T-helper 17 cell (primary cell): ENCODE measurements at places on chromosomes 5 and 9.

DNA sequence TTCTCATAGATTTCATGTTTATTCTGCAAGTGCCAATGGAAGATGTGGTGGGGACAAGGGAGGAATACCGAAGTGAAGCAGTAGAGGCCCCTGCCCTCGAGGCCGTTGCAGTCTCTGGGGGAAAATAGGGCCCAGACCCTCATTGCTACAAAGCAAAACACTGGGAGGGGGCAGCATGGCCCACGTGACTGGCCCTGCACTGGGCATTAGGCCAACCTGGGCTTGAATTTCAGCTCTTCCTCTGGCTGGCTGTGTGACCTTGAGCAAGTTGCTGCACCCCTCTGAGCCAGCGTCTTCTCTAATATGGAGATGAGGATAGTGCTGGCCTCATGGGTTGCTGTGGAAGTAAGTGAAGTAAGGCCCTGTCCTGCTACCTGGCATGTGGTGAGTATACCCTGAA lies 709 bp upstream of the SYNPO start:
- no peak for DNase-seq

DNA sequence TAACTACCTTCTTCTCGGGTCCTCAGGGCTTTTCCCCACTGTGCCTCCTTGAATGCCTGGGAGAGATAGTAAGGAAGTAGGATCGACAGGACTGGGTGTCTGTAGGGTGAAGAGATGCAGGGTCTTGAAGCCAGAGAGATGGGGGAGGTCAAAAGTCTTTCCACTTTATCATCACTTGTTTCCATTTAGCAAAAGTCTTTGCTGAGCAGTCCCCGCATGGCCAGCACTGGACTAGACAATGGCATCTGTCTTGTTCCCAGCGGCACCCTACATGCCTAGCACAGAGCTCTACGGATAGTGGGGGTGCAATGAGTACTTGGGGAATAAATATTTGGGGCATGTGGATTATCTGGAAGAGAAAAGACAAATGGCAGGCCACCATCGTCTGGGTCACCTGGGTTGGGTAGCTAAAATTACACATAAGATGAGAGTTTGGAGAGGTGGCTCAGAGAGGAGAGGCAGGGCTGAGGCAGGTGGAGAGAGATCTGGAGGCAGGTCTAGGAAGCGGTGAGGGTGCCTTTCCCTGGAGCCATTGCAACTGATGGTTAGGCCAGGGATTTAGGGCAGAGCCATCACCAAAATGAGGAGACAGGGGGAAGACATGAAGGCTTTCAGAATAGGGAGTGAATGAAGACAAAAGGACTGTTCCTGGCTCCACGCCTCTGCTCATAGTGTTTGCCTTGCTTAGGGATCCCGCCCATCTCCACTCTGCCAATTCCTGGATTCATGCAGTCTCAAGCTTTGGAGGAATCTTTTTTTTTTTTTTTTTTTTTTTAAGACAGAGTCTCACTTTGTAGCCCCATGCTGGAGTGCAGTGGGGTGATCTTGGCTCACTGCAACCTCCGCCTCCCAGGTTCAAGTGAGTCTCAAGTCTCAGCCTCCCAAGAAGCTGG lies 250.8 kb upstream of the KLF4 start:
- DNase-seq: no peak

GRCh38 chr5:44336708-44337107 lies 52.5 kb downstream of the FGF10 start:
- no peak for DNase-seq

DNA sequence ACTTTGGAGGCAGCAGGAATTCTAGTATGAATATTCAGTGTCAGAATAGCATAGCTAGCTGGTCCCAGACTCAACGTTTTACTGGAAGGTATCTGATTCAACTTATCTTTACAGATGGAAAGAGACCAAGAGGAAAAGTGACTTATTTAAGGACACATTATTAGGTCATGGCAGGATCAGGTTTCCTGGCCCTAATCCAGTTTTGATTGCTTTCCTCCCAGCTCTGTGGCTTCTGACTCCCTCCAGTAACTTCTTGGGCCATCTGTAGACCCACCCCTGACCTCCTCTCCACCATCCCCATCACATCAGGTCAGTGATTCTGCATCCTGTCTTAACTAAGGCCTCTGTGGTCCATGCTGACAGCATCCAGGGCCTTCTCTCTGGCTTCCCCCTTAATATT lies 38.4 kb downstream of the SH3TC2 start:
- DNase-seq: no peak

GRCh38 chr9:115672477-115673316 lies 480.9 kb upstream of the PAPPA start:
- DNase-seq: no peak

- no peak for DNase-seq
Observed at GRCh38 chr9:137449081-137449844, 8.1 kb upstream of the ENTPD8 start.

GRCh38 chr5:59489551-59489950 lies 404.0 kb downstream of the PDE4D start:
- DNase-seq: no peak

- DNase-seq: no peak
Observed at GRCh38 chr5:172455511-172456061, 1.3 kb upstream of the SH3PXD2B start.

- DNase-seq: no peak
Observed at GRCh38 chr5:140674211-140674610, 835 bp upstream of the DND1 start.

- no peak for DNase-seq
Observed at GRCh38 chr5:66039296-66039695, 104.8 kb upstream of the SREK1 start.
